A549 (cell line): ENCODE measurements at places on chromosomes 2 and 18.

DNA sequence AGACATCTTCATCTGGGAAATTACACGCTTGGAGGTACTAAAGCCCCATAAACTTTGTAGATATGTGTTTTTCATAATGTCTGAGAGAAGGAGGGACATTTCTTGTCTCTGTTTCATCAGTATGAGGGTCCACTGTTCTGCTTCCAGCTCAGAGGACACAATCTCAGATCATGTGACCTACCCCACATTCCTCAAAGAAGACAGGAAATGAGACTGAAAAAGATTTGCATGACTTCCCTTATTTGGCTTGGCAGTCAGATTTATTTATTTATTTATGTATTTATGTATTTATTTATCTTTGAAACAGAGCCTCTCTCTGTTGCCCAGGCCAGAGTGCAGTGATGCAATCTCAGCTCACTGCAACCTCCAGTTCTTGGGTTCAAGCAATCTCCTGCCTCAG is 463.7 kb upstream of the RGPD4 start:
- DNase-seq, result no peak

- DNase-seq, result no peak
Measured at GRCh38 chr2:112877423-112877822, 33.5 kb upstream of the IL37 start.

DNA sequence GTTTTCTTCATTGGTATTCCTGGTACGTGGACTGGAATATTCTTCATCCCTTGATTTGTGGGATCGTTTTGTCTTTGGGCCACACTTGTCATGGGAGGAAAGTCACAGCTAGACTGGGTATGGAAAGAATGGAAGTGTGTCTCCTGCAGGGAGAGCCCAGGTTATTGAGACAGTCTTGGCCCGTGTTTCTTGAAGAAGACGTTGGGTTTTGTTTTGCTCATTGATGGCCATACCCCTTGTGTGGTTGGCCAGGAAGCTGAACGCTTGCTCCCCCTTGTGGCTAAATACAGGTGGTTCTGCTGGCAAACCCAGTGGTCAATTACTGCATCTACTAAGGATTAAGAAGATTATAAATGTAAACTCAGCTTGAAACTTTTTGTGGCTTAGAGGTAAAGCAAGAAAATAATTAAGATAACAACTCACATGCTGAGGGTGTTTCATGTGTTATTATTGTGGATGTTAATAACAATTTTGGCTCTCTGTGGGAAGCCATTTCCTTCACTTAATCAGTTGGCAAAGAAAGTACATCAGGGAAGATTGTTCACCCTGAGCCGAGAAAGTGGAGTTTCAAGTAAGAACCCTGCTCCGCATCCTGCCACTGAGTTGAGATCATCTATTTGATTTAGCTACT is 91.8 kb downstream of the NEDD4L start:
- peak; percentile 71 for DNase-seq

- peak; percentile 21 for DNase-seq
Measured at GRCh38 chr2:190270298-190270697, 49.3 kb downstream of the HIBCH start.

DNA sequence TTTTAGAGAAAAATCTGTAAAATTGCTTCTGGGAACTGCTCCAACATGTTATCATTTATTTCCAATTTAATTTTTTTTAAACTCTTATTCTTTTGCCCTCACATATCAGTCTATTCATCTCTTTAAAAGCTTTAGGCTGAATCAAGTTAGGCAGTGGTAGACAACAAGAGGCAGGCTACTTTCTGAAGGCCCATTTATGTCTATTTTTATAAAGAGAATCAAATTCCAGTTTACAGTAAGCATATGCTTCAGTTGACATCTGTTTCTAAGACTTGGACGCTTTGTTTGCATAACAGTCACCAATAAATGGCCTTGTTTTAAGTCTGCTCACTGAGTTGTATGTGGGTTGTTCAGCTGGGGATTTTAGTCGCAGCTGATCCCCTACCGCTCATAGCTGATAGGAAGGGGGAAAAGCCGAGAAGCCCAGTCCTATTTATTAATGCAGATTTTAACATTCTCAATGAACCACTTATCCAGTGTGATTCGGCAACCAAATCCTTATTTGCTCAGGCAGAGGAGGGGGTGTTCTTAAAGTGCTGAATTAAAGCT is 260.4 kb upstream of the SIX3 start:
- no peak for DNase-seq
